Kidney tubule cell (primary cell): ENCODE measurements at places on chromosomes 6 and 20.

DNA sequence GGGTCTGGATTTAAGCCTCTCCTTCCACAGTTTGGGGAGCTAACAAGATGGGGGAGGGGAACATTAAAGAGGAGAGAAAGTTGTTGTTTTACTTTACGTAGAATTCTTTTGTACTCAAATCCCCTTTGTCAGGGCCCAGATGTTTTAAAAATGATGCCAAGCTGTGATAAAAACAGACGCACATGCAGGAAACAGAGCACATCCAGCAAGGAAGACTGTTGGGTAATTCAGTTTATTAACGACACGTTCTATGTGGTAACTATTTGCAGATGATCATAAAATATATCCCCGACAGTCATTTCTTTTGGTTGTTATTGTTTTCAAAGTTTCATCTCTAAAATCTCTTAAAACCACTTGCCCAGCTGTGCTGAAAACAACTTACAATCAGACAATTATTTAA lies 307.0 kb upstream of the PRDM1 start:
- no peak for DNase-seq

DNA sequence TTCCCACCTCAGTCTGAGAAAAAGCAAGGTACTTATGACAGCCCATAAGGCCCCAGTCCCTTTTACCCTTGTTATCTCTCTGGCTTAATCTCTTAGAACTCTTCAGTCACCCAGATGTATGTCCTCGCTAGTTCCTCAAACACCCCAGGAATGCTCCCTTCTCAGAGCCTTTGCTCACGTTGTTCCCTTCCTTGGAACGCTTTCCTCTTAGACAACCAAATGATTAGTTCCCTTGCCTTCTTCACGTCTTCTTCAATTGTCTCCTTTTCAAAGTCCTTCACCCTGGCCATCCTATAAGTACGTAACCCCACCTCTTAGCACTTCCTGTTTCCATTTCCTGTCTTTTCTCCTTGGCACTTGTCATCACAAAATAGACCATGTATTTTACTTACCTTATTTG lies 1.1 kb upstream of the APOBEC2 start:
- no peak for DNase-seq

GRCh38 chr20:63500902-63501817 lies 2.3 kb upstream of the EEF1A2 start:
- peak; percentile 20 for DNase-seq

DNA sequence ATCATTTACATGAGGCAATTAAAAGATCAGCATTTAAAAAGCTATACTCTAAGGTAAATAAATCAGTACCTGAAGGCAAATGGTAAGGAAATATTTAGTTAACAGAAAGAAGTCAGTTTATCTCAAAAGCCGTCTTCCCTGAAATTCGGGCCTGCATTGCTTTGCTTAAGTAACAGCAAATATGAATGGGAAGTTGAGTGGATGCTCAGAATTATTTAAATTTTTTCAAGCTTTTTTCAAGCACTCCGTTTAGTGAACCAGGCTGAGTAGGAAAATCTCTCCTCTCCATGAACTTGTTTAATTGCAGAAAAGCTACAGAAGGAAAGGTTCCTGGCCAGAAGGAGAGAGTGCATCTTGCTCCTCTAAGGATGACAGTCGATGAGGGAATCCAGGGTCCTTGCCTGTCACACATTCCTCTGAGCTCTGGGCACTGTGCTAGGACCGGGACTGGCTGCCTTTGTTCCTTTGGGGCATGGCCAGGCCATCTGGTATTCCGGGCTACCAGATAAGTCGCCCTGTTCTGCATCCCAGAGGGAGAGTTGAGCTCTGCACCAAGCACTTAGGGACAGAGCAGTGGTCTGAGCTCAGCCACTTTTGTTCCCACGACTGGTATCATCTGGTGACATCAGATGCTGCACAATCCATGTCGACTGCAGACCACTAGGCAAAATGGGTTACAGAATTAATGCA lies 77.6 kb downstream of the RIN2 start:
- no peak for DNase-seq

DNA sequence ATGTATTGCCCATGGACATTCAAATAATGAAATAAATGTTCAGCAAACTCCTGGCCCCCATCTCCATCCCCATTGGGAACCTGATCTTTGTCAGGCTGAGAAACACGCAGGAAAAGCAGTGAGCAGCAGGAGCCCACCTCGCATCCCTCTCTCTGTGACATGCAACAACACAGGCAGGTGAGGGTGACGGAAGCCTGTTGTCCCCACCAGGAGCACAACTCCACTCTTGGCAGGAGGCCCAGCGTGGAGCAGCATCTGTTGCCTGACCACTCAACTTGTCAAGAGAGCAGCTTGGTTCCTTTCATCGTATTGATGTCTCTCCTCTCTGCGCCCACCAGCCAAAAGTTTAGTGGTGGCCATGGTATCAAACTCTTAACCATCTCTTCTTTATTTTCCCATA lies 586.9 kb upstream of the ARID1B start:
- no peak for DNase-seq

DNA sequence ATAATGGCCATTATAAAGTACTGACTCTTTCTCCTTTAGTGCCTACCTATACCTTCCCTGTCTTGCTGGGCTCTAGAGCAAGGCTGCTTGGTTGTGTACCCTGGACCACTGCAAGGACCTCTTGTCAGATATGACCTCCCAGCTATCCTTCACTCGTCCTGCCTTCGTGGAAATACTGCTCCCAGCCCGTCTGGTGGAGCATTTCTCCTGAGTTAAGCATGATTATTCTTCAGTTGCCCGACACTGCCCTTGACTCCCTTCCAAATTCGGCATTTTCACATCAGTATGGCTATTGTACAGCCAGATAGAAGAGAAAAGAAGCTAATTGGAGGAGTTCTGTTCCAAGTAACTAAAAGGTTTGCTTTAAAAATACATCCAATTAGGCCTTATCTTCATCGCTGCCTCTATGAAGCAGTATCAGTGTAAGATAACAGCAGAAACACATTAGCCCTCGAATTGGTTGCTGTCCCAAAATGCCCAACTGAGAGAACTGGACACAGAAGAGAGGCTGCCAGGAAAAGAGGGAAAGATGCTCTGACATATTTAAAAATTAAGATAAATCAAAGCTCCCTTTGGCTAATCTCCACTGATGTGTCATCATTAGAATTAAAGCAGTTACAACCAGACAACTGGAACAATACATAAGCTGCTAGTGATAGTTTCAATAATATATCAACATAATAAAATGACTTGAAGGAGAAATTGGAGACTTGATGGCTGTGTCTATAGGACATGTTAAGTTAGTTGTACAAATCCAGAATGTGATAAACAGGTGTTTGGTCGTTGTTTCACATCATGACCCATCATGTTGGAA lies 54.4 kb downstream of the OPRM1 start:
- DNase-seq: no peak

- peak; percentile 68 for DNase-seq
These were observed 807 bp downstream of the LKAAEAR1 start for GRCh38 chr20:64083378-64083803.
